ENCODE measurements at places on chromosomes 11 and 22.
A peak's percentile ranks its signal among the peaks of the same experiment; 100 is the strongest.

GRCh38 chr22:38674888-38675287, 6.9 kb upstream of the TOMM22 start:
- DNase-seq = no peak

GRCh38 chr11:71349627-71350026, 97.2 kb upstream of the SHANK2 start:
- no peak for DNase-seq

GRCh38 chr11:16813126-16813525, 74.7 kb downstream of the C11orf58 start:
- no peak for DNase-seq

DNA sequence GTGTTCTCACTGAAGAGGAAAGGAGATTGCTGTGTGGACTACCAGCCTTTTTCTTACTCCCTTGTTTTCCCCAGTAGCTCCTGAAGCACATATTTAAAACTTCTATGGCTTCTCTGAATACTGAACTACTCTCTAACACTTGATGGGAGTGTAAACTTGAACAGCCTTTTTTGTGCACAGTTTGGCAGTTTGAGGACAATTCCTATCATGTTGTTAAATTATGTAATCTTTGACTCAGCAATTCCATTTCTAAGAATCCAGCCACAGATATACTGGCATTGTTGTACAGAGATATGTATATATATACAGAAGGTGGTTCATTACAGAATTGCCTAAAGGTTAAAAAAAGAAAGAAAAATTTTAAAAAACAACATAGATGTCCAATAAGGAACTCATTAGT, 47.1 kb upstream of the EED start:
- no peak for DNase-seq

DNA sequence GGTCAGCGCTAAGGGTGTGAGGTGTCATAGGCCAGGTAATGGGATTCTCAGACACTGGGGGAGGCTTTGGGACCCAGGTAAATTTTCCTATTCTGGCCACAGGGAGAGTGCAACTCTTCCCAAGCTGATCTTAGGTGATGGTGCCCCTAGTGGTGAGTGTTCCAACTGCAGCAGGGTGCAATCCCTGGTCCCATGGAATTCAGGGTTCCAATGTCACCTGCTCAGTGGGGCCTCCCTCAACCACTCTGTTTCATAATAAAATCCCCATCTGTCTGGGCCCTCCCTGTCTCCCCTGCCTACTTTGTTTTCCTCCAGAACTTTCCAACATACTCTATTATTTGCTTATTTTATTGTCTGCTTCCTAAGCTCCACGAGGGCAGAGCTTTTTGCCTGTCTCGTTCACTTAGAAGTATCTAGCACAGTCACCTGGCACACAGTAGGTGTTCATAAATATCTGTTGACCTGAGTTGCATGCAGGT, 2.9 kb upstream of the SGSM1 start:
- DNase-seq = peak; percentile 74

DNA sequence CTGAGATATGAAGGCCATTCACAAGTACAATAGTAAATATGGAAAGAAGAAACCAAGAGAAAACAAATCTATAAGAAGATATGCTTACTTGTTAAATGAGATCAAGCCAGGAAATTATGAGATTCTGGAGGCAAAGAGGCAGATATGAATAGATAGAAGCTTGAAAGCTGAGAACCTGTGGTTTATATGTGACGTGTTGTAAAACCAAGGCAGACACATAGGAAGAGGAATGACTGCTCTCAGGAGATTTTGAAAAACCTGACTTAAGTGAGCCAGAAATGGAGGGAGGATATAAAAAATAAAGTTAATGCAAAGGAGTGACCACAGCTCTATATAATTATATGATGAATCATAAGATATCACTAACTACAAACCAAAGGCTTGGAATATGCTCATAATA, 1160.5 kb upstream of the CNTN5 start:
- DNase-seq = no peak

DNA sequence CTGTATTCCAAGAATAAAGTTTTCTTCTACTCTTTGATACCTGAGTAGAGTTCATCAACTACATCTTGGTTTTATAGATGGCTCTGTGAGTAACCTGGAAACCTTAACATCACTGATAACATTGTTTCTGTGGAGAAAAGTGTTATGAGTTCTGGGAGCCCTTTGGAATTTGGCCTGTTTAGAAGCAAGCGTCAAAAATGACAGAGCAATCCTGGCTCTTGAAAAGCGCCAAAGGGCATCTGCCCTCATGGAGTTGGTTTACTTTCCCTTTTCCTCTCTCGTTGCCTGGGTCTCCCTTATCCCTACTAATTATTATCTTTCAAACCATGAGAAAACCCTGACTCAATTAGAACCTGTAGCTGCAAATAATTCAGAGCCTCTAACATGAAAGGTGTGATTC, 140.1 kb downstream of the DBX1 start:
- no peak for DNase-seq

- DNase-seq = no peak
These were observed 3.4 kb downstream of the PTGDR2 start for GRCh38 chr11:60852117-60852981.

GRCh38 chr11:1336836-1337646, 27.6 kb upstream of the TOLLIP start:
- DNase-seq = peak; percentile 51

- DNase-seq = no peak
These were observed 24.6 kb downstream of the COA4 start for GRCh38 chr11:73852049-73852448.

GRCh38 chr11:33089776-33090175, 50.4 kb downstream of the TCP11L1 start:
- no peak for DNase-seq

GRCh38 chr22:22923379-22923778, 35.8 kb downstream of the IGLL5 start:
- DNase-seq = no peak

- no peak for DNase-seq
These were observed 39.9 kb upstream of the ASPHD2 start for GRCh38 chr22:26389125-26389524.

DNA sequence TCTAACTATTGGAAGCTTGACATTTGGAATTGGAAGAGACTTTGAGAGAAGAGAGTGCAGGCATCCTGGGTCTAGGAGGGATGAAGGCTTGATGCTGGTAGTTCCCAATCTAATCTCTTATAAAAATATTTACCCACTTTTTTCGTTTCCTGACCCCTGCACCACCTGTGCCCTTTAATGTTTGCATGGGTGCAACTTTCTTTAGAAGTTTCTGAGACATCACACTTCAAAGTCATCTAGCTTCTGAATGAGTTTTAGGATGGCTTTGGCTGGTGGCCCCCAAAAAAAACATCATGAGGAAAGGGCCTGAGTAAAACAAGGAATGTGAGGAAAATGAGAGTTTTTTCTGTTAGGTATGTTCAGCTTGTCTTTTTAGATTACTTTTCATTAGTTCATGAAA, 1.1 kb downstream of the POLD3 start:
- DNase-seq = no peak

DNA sequence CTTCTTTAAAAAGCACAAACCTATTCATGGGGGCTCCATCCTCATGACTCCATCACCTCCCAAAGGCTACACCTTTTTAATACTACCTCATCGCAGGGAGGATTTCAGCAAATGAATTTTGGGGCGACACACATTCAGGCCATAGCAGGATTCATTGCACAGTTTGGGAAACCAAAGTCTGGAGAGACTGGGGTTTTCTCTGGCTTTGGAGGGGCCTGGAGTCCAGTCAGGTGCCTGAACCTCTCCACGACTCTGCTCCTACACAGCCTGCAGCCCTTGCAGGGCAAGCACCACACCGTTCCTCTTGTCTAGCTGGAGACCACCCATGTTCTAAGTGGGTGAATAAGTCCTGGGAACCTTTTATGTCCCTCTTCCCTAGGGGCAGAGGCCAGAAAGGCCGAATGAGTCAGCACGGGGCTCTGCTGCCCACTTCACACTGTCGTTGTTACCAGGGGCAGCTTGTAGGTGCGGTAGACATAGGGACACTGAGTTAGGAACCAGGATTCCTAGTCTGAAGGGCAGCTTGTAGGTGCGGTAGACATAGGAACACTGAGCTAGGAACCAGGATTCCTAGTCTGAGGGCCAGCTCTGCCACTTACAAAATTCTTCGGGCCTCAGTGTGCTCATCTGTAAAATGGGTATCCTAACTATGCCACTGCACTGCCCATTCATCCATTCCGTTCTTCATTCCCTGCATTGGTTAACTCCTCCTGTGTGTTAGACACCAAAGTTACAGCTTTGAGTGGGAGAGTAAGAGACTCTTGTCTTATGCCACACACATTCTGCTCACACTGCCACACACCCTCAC, 251.7 kb upstream of the B3GAT1 start:
- no peak for DNase-seq

DNA sequence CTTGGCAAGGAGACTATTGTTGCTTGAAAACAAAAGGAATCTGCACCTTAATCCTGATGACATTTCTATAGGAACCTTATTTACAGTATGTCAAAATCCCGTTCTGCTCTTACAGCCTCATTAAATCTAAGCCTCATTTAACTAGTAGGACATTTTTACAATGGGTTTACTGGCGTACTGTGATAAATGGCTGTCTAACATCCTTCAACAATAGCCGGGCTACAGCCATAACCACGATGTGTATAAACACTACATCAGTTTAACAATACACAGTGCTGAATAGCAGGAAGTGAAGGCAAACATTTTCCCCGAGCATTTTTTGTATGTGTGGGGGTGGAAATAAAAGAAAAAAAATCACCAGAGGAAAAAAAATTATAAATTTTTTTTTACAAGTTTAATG, 131.2 kb downstream of the ARL14EP start:
- no peak for DNase-seq
